SK-N-MC (cell line): ENCODE measurements at places on chromosomes 2 and 18.

DNA sequence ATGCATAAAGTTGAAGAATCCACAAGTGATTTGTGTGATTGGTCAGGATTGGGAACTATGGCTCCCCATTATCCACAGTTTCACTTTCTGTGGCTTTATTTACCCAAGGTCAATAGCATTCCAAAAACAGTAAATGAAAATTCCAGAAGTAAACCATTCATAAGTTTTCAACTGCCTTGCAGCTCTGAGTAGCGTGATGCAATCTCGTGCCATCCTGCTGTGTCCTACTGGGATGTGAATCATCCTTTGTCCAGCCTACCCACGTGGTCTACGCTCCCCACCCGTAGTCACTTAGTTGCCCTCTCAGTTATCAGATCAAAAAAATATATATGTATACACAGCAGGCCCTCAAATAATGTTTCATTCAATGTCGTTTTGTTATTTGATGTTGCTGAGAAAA lies 89.0 kb upstream of the DLGAP1 start:
- DNase-seq: no peak

- DNase-seq: no peak
Measured at GRCh38 chr2:79723830-79724229, 211.0 kb downstream of the CTNNA2 start.

DNA sequence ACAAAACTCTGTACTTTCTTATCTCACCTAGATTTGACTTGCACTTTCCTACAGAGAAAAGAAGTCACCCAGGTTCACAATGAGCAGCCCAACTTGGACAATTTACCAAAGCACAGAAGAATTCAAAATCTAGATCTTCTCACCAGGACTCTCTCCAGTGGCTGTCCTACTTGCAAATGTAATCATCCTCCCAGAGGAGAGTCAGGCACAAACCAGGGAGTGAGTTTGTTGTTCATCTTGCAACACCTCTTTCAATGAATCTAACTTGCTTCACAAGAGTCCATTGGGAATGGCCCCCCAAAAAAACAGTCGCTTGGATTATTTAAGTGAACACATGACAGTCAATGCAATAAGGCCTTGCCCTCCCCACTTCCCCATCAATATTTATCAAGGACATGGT lies 144.6 kb downstream of the ATL2 start:
- DNase-seq: no peak

GRCh38 chr2:226579519-226579918 lies 220.1 kb downstream of the IRS1 start:
- no peak for DNase-seq

DNA sequence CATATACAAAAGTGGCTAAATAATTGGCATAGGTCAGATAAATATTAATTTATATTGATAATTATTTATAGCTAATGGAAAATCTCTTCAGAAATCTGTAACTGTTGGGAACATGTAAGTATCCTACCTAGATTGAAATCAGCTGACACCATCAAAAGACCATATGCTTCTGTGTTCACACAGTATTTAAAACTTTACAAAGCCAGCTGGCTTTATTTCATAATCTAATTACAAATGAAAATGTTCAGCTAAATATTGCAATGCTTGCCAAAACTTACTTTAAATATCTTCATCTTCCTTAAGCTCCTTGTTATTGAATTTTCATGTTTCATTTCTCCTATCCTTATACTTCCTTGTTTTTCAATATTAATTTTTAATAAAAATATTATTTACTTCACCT lies 190.9 kb upstream of the DOK6 start:
- DNase-seq: no peak

DNA sequence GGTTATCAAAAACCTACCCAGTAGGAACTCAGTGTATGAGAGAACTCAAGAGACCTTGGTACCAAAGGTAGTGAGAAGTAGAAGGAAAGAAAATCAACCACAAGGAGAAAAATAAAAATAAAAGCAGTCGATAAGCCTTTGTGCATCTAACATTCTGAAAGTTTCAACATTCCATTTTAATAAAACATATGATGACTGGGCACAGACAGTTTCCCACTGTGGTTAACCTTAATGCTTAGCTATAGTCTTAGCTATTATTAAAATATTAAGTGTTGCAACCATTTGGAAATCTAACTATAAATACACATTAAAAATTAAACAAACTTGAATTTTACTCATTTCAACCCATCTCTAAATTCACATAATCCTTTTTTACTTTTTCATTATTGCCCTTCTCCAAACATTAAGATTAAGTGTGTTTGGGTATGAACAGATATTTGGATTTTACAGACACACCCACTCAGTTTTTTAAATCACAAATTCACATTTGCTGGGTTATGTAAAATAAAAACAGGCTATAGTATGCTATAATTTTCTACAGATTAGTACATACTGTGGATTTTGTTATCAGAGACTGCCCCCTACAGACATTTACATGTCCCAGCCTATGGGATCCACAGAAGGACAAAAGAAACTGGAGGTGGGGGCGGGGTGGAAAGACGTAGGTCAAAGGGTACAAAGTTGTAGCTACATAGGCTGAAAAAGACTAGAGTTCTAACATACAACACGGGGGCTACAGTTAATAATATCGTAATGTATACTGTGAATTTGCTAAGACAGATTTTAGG lies 32.8 kb downstream of the SRBD1 start:
- no peak for DNase-seq

DNA sequence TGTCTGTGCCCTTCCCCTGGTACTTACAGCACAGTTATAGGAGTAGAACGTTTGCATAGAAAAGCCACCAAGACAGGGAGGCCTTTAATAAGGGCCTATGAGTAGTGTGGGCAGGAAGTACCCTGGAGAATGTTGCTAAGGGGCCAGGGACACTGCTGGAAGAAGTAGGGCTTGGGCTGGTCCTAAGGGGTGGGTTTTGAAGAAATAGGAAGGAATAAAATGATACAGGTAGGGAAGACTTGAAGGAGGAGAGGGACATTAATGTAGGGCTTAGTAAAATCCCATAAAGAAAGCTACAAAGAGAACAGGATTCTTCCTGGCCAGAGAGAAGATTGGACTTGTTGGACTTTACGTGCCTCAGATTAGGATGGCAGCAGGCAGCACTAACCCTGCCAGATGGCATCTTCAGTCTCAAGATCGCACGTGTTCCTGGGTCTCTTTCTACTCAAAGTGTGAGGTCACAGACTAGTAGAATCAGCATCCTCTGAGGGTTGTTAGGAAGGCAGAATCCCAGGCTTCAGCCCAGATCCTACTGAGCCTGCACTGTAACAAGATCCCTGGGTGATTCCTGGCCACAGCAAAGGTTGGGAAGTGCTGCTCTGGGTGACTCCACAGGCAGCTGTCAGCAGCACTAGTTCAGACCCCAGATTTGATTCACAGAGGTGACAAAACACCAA lies 39.2 kb downstream of the EPAS1 start:
- DNase-seq: no peak

DNA sequence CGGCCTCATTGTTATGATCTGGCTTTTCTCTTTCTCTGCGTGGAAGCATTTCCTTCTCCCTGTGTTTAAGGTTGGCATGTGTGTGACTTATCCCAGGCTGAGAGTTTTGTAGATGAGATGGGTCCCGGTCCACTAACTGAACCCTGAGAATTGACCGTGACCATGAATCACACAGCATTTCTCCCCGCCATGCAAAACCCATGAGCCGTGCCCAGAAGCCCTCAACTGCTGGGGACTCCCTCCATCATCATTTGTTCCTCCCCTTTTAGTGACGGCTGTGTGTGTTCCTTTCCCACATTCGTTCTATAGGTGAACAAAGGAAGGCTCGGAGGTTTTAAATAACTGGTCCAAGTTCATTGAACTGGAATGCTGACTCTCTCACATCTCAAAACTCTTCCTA lies 30.1 kb upstream of the TXNDC2 start:
- no peak for DNase-seq

GRCh38 chr2:236743039-236743920 lies 173.7 kb downstream of the ACKR3 start:
- no peak for DNase-seq

- no peak for DNase-seq
Measured at GRCh38 chr2:242060212-242060835, 190.8 kb downstream of the RTP5 start.

- DNase-seq: no peak
Measured at GRCh38 chr2:239719791-239720360, 305.3 kb downstream of the NDUFA10 start.

DNA sequence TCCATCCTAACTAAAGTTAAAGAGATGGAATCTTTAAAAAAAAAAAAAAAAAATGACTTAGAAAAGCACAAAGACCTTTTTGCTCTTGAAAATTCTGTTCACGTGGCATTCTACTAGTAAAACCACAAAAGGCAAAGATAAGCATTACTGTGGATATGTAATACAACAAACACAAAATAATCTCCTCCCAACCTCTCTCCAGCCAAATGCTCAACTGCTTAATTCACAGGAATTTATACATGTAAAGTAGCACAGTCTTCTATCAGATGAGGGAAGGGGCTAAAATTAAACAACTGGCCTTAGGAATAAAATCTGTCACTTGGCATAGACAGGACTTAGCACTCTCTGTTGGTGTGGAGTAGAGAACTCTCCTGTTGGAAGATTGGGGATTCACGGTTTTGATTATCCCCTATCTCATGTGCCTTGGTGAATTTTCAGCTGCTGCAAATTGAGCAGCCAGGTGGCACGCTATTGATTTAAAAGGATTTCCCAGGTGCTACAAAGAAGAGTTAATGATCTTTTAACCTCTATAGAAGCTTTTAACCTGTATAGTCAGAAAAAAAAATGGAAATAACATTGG lies 57.4 kb downstream of the ATIC start:
- no peak for DNase-seq

- no peak for DNase-seq
Measured at GRCh38 chr2:71832844-71833243, 314.8 kb downstream of the CYP26B1 start.

DNA sequence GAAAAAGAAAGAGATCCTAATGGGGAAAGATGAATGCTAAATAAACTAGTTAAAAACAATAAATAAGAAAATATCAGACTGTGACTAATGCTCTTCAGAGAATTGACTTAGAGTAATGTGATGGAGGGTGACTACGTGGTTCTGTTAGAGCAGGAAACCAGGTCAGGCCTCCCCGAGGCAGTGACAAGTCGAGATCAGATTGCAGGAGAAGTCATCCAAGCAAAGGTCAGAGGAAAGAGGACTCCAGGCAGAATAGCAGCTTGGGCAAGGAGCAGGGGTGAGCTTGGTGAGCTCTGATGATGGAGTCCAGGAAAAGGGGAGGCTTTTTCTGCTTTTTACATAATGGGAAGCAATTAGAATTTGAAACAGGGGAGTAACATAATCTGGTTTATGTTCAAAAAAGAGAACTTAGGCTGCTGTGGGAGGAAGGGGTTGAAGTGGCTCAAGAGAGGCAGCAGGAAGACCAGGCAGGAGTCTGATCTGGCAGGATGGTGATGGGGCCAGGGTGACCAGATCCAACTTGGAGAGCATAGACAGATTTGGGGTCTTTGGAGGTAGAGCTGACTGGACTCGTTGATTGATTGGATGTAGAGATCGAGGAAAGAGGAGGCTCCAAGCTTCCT lies 27.3 kb upstream of the ITGB6 start:
- DNase-seq: no peak

GRCh38 chr2:223214394-223215253 lies 162.6 kb downstream of the KCNE4 start:
- DNase-seq: no peak

DNA sequence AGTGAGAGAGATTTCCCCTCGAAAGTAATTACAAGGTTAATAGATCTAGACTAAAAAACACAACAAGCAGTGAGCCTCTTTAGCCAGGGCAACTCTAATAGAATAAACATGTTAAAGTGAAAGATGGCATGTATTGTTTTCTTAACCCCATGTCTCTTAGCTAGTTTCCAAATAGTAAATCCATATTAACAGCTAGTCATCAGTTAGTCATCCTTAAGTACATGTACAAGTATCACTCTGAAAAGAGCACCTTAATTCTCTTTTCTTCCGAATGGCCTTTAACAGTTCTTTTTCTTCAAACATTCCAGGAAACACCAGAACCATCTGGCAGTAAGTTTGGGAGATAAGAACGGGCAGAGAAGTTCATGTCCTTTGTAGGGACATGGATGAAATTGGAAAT lies 1480.0 kb downstream of the LRP1B start:
- no peak for DNase-seq

DNA sequence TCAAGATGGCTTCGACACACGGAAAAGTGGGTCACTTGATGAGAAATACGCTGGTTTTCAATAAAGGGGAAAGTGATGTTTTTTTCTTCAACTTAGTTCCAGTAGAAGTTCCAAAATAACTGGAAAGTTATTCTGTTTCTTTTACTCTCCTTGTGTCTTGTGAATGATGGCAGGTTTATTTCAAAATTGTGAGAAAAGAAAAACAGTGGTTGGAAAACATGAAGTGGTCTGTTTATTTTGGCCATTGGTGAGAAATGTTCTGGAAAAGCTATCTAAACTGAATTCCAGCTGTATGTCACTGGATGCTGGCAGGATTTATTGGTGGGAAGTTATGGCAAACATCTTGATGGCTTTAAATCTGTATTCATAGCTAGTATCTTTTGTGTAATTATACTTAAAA lies 484.1 kb downstream of the DCC start:
- DNase-seq: no peak

GRCh38 chr2:226066391-226066790 lies 666.9 kb downstream of the NYAP2 start:
- no peak for DNase-seq

GRCh38 chr2:239928391-239929350 lies 96.5 kb downstream of the NDUFA10 start:
- no peak for DNase-seq

- DNase-seq: no peak
Measured at GRCh38 chr2:199366406-199366805, 91.3 kb downstream of the SATB2 start.

- no peak for DNase-seq
Measured at GRCh38 chr2:230955163-230955737, 30.2 kb upstream of the GPR55 start.

DNA sequence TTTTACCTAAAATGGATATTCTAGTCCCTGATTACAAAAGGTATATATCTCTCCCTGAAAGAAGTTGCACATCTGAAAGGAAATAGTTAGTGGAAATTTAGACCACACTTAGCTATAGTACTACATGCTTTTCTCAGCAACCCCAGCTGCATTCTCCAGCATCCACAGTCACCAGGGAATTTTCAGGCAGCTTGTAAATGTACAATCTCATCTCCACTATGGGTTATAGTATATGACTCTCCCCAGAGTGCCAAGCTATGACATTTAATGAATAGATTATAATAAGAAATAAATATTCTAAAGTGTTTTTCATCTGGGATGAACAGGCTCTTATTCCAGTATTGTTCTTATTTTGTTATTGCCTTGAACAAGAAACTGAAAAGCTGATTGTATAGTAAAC lies 197.6 kb upstream of the HNRNPA3 start:
- no peak for DNase-seq

DNA sequence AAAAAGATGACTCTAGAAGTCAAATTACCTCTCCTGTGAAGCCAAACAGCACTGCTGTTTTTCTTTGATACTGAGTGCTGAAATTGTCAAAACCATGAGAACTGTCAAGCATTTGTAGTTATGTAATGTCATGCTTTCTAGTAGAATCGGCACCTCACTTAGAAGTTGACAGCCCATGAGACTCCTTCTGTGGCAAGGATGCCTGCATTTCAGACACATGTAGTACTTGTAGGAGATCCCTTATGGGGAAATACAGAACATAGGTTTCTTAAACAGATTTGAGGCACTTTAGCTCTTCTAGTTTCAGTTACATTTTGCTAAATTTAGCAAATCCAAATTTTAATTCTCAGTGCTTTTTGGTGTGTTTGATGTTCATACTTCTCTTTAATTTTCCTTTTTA lies 15.7 kb downstream of the ZNF407 start:
- DNase-seq: no peak
